ENCODE measurements at places on chromosomes 5 and 9. TPM values are rescaled to one million over a fixed set of nuclear protein-coding genes. Genes with fewer than 3 reads are reported as not detected.

Gene PCDHGA8
- 0.29 TPM for total RNA-seq

DNA sequence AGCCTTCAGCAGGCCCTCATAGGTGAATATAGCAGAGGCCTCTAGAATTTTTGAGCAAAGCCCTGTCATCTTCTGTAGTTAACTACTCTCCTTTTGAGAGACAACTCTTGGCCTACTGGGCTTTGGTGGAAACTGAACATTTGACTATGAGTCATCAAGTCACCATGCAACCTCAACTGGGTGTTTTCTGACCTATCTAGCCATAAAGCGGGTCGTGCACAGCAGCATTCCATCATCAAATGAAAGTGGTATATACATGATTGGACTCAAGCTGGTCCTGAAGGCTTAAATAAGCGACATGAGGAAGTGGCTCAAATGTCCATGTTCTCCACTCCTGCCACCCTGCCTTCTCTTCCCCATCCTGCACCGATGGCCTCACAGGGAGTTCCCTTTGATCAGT, 1115.5 kb downstream of the TAF11L14 start:
- no peaks in the 10 kb centered on the region for H3K4me1 ChIP-seq
- H3K4me3 ChIP-seq = no peak overlapping the region
- no peaks in the 10 kb centered on the region for H3K36me3 ChIP-seq
- no peak for DNase-seq
- no peak overlapping the region for H3K27ac ChIP-seq

Gene TRIO
- 187 TPM for total RNA-seq

DNA sequence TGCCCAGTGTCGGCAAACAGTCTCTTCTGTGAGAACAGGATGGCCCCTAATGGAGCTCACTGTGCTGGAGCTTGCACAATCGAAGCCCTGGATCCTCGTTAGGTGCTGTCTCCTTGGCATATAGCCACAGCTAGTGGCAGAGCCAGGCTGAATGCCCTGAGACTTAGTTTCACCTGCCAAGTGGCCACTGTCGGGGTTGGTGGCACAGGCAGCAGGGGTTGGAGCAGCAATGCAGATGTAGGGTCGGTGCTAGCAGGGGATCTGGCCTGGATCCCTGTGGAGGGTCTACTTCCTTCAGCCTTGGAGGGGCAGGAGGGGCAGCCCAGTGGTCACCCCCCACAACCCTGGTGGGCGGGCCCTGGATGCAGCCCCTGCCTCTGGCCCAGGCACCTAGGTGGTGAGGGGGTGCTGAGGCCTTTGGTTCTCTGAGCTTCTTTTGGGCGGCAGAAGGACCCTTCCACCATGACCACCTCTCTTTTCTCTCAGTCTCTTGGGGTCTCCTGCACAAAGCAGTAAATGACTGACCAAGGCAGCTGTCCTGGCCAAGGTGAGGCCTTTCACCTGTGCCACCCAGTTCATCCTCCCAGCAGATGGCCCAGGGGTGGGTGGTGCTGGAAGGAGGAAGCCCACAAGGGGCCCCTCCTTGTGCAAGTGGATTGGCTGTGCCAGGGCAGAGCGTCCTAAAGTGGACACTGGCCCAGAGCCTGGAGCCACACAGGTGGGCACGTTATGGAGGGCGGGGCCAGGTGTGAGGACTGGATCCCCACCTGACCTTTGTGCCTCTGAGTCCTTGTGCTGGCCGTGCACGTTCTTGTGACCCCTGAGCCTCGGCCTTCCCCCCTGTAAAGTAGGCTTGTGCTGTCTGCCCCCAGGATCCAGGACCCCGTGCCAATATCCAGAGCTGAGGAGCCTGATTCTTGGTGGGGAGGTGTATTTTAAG, 44.8 kb downstream of the PHF2 start:
- no peak overlapping the region for H3K4me3 ChIP-seq
- DNase-seq = no peak
- peaks cover 50% of the 10 kb centered on the region for H3K4me1 ChIP-seq
- peaks cover 4% of the 10 kb centered on the region for H3K36me3 ChIP-seq
- H3K27me3 ChIP-seq = no peaks in the 10 kb centered on the region

Gene ANKRD20A1
- not detected for total RNA-seq

- no peak overlapping the region for H3K4me3 ChIP-seq
- no peak overlapping the region for H3K27ac ChIP-seq
These were observed 118.4 kb downstream of the MARCHF3 start for GRCh38 chr5:126911986-126912385.

- DNase-seq = no peak
- no peaks in the 10 kb centered on the region for H3K4me1 ChIP-seq
- H3K27ac ChIP-seq = no peak overlapping the region
- no peak overlapping the region for H3K4me3 ChIP-seq
- H3K36me3 ChIP-seq = no peaks in the 10 kb centered on the region
- no peaks in the 10 kb centered on the region for H3K27me3 ChIP-seq
These were observed 40.2 kb upstream of the TMED7 start for GRCh38 chr5:115666023-115666422.

Data from stomach (tissue), 19 donors.